ENCODE measurements at places on chromosomes 16 and 17.
A peak's percentile ranks its signal among the peaks of the same experiment; 100 is the strongest.

DNA sequence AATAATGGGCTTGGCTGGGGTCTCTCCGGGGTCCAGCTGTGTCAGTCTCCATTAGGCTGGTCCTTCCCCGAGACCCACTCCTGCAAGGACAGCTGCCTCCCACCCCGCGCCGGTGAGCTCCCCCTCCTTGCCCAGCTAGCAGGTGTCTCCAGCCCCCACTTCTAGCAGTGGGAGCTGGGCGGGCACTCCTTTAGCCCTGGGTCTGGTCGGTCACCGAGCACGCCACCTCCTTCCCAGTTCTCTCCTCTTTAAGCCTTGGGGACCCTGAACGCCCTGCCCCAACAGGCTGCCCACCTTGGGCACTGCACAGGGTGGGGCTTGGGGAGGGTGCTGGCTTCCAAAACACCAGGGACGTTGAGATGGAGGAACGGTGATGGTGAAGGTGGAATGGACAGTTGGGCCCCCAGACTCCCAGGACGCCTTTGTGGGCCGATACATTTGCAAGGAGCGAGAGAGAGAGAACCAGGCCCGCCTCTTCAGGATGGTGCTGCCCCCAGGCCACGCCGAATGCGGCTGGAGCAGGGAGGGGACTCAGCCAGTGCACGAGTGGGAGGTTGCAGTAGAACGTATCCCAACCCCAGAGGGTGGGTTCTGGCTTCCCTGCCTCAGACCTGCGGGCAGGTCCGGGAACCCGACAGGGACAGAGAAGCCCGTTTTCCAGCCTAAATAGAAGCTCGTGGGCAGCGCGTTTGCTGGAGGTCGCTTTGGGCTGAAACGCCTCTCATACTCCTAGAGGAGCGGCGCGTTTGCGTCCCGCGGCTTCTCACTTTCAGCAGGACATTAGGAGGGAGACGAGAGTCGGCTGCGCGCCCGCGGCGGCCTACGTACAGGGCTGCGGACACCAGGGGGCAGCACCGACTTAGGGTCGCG, 10.7 kb downstream of the TBX2 start:
- peak; percentile 93 for DNase-seq

DNA sequence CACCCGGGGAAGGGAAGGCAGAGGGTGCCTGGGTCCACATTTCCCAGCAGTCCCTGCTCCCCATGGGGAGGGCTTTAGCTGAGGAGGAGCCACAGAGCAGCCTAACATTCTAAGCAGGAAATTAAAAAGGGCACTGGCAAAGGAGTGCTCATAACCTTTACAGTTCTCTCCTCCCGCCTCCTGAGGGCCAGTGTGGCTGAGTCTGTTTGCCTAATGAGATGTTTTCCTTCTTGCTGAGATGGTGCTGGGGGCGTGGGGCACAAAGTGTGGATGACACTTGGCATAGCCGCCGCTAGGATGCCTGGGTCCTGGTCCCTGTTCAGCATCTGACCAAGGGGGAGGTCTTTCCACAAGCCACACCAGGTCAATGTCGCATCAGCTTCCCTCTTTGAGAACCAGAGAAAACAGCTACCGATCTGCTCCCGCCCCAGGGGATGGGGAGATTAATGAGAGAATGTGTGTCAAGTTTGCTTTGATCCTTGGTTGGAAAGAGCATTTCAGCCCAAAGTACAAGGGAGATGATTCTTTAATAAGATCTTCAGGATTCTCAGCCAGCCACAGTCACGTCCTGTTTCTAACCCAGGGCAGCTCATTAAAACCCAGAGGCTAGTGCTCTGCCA, 5.8 kb downstream of the KIF18B start:
- DNase-seq: no peak

- DNase-seq: peak; percentile 54
These were observed 11.4 kb upstream of the TCAP start for GRCh38 chr17:39653662-39654331.

DNA sequence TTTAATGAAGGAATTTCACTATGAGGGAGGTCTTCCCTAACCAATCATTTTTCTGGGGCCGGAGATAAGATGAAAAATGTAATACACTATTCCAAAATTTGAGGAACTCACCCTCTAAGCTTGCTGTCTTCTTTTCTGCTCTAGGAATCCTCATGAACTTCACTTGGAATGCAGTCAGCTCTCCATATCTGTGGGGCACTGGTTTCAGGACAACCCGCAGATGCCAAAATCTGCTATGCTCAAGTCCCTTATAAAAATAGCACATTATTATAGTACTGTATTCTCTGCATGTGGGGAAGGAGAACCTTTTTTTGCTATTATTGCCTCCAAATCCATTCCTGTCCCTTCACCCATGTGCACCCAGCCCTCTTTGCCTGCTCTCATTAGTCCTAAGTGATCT, 146.0 kb downstream of the ABCA8 start:
- DNase-seq: no peak

- no peak for DNase-seq
These were observed 212.7 kb downstream of the CPPED1 start for GRCh38 chr16:12590963-12591362.

GRCh38 chr17:47905221-47905733, 9.2 kb downstream of the SP2 start:
- no peak for DNase-seq

- no peak for DNase-seq
These were observed 171.0 kb downstream of the ZFHX3 start for GRCh38 chr16:72876981-72877373.

GRCh38 chr16:89442588-89442987, 47.8 kb downstream of the ANKRD11 start:
- no peak for DNase-seq

All from hepatocyte (in vitro differentiated cells).